ENCODE measurements at places on chromosomes 7 and 10.

DNA sequence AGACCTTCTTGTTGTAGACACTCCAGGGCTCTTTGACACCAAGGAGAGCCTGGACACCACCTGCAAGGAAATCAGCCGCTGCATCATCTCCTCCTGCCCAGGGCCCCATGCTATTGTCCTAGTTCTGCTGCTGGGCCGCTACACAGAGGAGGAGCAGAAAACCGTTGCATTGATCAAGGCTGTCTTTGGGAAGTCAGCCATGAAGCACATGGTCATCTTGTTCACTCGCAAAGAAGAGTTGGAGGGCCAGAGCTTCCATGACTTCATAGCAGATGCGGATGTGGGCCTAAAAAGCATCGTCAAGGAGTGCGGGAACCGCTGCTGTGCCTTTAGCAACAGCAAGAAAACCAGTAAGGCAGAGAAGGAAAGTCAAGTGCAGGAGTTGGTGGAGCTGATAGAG is 5.5 kb downstream of the GIMAP7 start:
- DNase-seq, result no peak

DNA sequence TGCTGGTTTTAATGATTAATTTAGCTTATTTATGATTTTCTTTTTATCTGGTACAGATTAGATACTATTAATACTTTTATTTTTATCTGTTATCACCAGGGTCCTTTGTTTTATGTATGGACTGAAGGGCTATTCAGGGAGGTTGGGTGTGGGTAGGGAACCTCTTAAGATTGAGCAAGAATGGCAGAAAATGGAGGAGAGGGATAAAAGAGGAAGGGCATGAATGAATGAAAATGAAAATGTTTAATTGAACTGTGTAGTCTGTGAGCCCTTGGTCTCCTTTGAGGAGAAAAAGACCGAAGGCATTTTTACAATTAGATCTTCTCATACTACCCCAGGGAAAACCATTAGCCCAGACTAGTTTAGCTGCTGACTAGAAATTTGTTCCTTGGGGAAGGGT is 93.1 kb downstream of the CDK14 start:
- DNase-seq, result no peak

GRCh38 chr10:110241407-110241806 is 34.0 kb downstream of the MXI1 start:
- no peak for DNase-seq

DNA sequence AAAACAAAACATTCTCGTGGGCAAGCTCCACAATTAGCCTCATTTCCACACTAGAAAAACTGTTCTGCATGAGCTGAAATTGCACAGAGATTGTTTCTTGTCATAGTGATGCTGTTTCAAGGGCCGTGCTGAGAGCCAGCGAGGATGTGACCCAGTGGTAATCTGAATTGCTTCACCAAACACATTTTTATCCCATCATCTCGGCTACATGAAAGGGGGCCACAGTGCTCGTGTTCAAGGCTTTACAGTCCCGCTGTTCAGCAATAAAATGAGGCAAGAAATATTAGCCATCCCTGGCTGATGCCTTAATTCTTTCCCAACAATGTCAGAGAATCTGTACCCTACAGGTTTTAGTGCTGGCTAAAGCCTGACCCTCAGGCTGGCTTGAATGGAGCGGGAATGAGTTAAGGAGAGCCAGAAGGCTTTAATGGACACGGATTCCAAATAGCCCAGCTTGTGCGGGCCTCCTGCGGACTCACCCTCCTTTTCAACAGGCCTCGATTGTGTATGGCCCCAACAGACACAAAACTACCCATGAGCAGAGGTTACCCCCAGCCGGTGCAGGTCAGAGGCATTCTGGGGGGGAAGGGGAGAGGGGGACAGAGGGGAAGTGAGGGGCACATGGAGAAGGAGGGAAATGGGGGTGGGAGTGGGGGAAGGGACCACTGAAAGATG is 2.0 kb upstream of the GDF10 start:
- DNase-seq, result no peak

DNA sequence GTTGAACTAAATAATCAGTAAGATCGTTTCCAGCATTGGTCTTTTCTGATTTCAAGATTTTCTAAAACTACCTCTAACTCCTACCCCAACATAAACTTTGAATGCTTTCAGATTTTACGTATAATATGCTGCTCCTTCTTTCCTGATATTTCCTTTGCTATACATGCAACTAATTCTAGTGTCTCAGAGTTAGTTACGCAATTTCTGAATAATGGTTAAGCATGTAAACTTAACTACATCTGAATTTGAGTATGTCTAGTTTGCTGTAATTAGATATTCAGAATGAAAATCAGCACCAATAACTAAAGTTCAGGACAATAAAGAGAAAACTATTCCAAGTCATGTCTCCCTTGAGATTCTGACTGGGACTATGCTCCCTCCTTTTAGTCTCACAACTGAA is 71.0 kb downstream of the SEMA3C start:
- DNase-seq, result no peak

- no peak for DNase-seq
Measured at GRCh38 chr7:104982308-104983075, 31.5 kb upstream of the KMT2E start.

DNA sequence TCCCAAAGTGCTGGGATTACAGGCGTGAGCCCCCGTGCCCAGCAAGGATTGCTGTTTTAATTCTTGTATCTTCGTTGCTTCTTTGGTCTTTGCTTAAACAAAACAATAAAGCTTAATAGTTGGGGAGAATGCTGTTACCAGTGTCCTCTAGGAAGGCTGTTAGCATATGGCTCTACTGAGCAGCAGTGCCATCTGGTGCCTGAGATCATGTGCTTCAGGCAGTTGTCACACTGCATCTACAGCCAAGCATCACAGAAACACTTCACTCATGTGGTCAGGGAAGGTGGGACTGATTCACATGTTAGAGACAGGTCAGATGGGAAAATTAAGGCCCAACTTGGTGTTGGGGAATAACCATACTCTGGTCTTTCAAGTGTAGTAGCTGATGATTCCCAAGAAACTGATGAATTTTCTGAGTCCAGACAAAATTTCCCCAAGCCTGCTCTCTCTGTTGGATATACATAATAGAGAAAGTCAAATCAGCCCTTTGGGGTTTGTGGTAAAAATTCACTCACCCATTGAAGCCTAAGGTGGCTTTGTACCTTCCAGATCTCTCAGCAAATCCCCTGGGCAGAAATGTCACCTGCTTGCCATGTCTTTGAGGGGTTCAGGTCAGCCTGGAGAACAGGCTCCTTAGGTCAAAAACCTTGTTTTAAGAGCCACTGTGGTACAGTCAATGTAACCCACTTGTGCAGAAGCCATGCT is 28.4 kb downstream of the UBE2D4 start:
- DNase-seq, result no peak

- DNase-seq, result no peak
Measured at GRCh38 chr10:114151486-114151885, 22.5 kb downstream of the CCDC186 start.

DNA sequence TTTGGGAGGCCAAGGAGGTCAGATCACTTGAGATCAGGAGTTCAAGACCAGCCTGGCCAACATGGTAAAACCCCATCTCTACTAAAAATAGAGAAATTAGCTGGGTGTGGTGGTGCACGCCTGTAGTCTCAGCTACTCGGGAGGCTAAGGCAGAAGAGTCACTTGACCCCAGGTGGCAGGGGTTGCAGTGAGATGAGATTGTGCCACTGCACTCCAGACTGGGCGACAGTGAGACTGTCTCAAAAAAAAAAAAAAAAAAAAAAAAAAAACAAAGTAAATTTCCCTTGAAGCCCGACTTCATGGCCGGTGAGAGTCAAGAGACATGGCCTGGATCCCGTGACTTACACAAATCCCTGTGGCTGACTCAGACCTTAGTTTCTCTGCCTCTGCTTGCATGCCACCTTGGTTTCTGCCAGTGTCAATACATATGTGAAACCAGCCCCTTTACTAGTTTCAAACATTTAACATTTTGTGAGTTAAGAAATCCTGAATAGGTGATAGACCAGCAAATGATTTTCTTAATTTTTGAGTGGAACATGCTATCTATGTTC is 62.8 kb downstream of the ZEB1 start:
- no peak for DNase-seq

DNA sequence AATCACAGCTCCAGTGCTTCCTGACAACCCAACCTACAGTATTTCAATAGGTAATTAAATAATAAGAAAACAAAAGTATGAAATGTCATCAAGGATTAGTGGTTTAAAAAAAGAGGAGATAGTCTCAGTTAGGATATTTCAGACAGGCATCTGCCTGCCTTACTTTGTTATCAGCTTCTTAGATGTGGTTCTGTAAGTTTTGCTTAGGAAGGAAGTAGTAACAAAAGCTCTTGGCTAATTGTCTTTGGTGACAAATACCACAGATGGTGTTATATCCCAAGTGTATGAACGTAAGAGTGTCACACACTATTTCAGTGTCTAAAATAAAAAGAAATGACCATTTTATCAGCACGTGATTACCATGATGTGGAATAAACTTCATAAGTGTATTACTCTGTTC is 9.8 kb upstream of the ACTA2 start:
- DNase-seq, result no peak

GRCh38 chr7:130201796-130202195 is 3.4 kb downstream of the TMEM209 start:
- no peak for DNase-seq

DNA sequence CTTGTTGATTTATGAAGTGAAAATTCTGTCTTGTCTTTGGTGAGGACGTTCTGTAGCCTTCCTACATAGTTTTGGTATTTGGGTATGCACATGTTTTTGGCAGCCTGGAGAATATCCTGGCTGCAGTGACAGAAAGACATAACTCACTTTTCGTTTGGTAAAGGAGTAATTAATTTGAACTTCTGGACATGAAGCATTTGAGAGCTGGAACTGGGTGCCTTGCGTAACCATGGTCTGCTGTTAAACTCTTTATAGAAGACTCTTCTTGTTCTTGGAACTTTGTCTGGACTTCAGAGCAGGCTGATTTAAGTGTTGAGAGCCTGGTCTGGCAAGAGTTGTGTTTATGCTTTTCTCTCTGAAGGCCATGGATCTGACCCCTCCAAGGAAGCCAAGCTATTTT is 231.3 kb downstream of the LRMDA start:
- DNase-seq, result no peak

DNA sequence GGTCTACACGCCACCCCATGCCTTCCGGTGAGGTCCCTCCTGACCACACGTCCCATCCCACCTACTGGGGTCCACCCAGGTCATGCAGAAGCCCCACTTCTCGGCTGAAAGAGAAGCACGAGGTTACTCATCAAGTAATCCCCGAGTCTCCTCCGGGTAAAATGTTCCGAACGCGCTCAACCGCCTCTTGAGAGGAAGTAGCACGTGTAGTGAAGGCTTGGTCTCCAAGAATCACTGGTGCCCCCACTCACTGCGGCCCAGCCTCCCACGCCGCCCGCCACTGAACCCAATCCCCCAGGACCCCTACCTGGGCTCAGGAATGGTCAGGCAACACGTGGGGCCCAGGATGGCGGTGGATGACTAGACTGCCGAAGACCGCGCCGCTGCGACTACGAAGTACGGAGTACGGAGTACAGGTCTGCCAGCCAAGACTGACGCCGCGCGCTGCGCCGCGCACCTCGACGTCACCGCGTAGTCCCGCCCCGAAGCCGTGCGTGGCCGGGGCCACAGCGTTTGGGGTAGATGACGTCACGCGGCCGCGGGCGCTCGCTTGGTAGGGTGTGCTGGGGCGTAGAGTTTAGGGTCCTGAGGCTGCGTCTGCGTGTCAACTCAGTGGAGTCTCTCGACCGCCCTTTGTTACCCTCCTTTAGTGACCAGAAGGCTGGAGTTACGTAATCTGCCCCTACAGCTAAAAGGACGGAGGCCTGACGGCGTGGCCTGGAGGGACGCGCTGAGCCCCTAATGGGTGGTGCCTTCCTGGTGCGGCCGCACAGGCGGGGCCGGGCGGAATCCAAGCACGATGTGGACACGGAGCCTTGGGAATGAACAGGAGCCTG is 7.6 kb upstream of the MYO1G start:
- DNase-seq, result peak; percentile 93

- no peak for DNase-seq
Measured at GRCh38 chr7:108810756-108811385, 241.2 kb downstream of the DNAJB9 start.

DNA sequence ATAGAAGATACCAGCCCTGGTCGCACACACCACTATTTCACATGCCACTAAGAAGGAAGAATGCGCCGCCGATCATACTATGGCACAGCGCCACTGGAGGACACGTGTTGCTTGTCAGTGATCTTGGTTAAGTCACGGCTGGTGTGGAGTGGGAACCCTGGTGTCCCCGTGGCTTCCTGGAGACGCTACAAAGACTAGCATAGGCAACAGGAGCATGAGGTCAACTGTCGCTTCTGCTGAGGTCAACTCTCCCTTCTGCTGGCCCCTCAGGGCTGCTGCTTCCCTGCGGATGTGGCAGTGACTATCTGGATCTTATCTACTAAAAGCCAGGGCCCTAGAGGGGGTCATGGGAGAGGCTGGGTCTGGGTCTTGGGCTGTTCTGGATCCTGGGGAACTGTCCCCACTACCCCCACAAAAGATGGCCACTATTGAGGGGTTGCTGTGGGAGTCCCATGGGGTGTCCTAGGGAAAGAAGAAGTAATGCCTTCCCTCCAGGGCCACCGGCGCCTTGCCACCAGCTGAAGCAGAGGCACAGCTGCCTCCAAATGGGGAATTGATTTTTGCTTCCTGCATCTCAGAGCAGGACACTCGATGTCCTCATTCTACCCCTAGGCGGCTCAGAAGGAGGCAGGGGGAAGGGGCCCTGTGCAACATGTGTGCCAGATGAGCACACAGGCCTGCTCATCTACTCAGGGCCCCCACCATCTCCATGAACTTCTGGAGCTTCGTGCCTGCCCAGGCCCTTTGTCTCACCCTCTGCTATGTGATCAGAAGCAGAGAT is 76.6 kb upstream of the PPIF start:
- DNase-seq, result no peak

GRCh38 chr7:154649434-154649833 is 353.5 kb downstream of the PAXIP1 start:
- no peak for DNase-seq

- DNase-seq, result no peak
Measured at GRCh38 chr10:79936625-79937615, 12.0 kb downstream of the SFTPD start.

DNA sequence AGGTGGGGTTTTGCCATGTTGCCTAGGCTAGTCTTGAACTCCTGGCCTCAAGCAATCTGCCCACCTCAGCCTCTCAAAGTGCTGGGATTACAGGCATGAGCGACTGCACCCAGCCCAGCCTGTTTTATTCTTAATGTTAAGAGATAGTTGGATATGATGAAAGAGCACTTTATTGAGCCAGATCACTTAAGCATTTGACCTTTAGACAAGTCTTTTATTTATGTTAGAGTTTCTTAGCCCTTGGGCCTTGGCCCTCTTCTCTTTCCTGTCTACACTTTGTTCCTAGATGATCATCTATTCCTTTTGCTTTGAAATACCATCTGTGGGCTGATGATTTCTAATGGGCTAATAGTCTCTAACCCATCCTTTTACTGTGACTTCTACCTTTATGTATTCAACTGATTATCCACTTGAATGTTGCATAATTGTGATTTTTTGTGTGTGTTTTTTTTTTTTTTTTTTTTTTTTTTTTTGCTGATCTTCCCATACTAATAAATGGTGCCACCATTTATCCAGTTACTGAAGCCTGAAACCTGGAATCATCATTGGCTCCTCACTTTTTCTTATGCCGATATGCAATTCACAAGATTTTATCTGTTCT is 34.8 kb downstream of the BTRC start:
- no peak for DNase-seq

GRCh38 chr10:132828681-132829080 is 42.7 kb upstream of the NKX6-2 start:
- DNase-seq, result no peak

- no peak for DNase-seq
Measured at GRCh38 chr10:123842692-123843385, 48.8 kb downstream of the CPXM2 start.

Measured in stimulated activated CD8-positive, alpha-beta memory T cell treated with anti-CD3 and anti-CD28 coated beads, Interleukin-15, amount 100 ng/mL, for 4 hours (primary cell).